ENCODE measurements at places on chromosomes 6 and 20. TPM values are rescaled to one million over a fixed set of nuclear protein-coding genes. Genes with fewer than 3 reads are reported as not detected.

DNA sequence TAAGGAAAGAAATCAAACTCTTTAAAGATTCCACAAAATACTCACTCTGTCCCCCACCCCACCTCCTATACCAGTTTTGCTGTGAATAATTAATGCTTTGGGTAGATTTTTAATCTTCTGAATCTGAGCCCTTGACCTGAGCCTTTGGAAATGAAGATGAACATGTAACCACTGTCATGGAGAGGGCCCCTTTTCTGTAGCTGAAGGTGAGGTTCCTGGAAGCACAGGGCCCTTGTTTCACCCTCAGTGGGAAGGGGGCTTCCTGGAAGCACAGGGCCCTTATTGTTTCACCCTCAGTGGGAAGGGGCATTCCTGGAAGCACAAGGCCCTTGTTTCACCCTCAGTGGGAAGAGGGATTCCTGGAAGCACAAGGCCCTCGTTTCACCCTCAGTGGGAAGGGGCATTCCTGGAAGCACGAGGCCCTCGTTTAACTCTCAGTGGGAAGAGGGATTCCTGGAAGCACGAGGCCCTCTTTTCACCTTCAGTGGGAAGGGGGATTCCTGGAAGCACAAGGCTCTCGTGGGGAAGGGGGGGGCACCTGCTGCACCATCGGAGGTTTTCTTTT lies 75.7 kb downstream of the DACT2 start:
- DNase-seq, result peak; percentile 19

- DNase-seq, result no peak
Observed at GRCh38 chr6:96433950-96434349, 87.7 kb upstream of the UFL1 start.

DNA sequence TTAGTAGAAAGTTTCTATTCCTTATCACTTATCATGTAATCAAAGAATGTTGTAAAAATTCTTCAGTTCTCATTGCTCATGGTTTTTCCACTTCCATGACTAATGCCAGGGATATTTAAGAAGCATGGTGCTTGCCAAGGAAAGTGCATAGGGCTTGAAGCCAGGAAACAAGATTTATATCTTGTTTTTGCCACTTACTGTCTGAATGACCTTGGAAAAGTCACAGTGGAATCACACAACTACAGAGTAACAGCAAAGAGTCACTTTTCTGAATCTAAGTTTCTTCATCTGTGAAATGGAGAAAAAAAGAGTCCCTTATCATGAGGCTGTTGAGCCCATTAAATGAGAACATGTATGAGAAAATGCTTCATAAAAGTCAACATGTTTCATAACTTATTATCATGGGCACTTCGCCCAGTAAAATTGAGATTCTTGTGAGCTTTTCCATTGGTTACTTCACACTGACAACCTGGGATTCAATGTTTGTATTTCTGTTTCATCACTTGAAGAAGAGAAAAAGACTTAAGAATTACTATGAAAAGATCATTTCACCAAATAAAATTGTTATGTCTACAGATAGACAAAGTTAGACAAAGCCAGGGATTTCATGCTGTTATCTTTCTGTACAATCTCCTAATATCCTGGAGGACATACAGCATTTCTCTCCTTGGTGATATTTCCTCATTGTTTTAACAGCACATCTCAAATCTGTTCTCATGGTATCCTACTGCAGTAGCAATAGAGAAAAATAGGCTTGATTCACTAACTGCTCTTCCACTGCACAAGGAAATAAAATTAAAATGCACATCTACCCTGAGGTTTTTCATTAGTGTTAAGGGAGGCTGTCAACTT lies 7.6 kb upstream of the BMP5 start:
- DNase-seq, result no peak

DNA sequence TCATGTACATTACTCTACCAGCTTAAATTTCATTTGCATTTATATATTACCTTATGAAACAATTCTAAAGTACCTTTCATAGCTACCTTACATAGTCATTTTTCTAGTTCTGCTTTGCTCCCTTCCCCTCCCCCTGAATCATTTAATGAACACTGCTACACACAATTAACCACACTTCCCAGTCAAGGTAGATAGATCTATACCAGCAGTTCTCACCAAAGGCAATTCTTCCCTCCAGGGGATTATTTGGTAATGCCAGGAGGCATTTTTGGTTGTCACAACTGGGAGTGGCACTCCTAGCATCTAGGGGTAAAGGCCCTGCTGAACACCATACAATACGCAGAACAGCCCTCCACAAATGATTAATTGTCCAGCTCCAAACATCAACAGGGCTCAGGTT lies 143.9 kb upstream of the SHLD1 start:
- no peak for DNase-seq

DNA sequence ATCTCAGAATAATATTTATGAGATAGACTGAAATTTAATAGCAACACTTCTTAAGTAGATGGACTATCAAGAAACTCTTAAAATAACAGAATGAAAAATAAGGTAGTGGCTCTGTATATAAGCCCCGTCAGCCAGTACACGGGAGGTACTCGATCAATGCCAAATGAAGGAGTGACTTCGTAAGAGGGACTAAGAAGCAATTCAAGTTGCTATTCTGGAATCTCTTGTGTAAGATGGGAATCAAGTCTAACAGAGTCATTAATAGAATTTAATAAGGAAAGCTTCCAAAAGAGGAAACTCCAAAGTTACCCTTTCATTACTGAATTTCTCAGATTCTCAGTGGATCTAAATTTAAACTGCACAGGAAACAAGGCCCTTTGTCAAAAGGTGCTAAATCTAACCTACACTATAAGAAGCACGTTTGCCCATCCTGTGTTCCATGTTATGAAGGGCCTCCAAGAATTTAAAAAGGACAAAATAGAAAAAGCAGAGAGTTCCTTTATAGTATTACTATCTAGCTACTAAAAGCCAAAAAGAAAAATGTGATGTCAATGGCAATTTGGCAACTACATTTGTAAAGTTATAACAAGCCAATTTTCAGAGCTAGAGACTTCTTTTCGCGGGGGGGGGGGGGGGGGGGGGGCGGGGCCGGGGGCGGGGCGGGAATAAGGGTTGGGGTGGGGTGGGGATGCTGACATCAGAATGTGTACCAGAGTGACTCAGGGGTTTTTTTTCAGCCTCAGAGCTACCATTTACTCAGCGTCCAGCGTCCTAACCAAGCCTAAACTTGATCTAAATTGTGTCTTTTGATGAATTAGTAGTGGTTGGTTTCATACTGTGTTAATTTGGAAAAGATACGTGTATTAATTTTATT lies 200.6 kb downstream of the GMPR start:
- DNase-seq, result peak; percentile 43

RBM39 gene
- 331 TPM for total RNA-seq

IYD gene
- total RNA-seq, result not detected
